Activated naive CD8-positive, alpha-beta T cell treated with anti-CD3 and anti-CD28 coated beads, Interleukin-2, amount 10 ng/mL, durations not matched to agents 7 days and 5 days (primary cell): ENCODE measurements at places on chromosomes 4 and X.

DNA sequence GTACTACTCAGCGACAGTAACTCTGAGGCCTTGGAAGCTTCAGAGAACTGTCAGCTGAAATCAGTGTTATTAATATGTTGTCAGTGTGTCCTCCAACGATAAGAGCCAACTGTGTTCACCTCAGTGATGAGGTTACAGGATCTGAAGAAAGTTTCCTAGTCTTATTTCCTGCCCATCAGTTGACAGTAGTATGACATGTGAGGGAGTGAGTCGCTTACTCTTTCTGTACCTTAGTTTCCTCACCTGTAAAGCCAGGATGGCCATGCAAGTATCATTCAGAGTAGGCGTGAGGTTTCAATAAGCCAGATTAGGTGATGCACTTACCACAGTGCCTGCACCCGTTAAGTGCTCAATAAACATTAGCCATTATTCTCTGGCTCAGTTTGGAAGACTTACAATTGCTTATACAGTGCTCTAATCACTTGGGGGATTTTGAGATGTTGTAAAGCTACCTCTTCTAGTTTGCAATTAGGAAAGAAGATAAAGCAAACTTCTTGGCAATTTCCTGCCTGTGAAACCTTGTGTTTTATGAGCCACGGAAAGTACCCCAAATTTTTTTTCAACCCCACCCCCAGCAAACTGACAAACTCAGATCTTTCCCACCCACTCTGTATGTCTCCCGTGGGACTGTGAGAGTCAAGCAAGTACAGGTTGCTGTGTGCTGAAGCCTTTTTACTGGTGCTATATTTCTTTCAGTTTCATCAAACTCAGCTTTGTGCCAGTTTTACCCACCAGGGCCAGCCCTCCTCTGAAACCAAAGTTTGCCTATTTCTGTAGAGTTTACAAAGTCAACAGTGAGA is 62.2 kb downstream of the ANXA3 start:
- DNase-seq = no peak
- peak overlapping the region; percentile 51 for H3K27ac ChIP-seq
- no peaks in the 10 kb centered on the region for H3K27me3 ChIP-seq
- H3K36me3 ChIP-seq = peaks cover under 1% of the 10 kb centered on the region
- H3K4me3 ChIP-seq = peak overlapping the region; percentile 22

- no peaks in the 10 kb centered on the region for H3K27me3 ChIP-seq
- H3K4me1 ChIP-seq = no peaks in the 10 kb centered on the region
- DNase-seq = no peak
- no peak overlapping the region for H3K27ac ChIP-seq
- no peak overlapping the region for H3K4me3 ChIP-seq
Observed at GRCh38 chrX:22389556-22390179, 117.0 kb downstream of the CBLL2 start.

DNA sequence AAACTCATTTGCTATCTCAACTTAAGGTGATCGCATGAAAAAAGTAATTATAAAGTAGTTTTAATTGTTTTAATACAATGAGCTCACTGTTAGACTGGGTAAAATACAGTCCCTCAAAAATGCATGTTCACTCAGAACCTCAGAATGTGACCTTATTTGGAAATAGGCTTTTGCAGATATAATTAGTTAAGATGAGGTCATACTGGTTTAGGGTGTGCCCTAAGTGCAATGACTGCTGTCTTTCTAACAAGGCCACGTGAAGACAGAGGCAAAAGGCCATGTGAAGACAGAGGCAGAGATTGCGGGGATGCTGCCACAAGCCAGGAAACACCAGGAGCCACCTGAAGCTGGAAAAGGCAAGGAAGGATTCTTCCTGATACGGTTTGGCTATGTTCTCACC is 262.1 kb downstream of the NKX6-1 start:
- H3K36me3 ChIP-seq = no peaks in the 10 kb centered on the region
- no peak overlapping the region for H3K27ac ChIP-seq
- H3K4me3 ChIP-seq = no peak overlapping the region
- H3K4me1 ChIP-seq = no peaks in the 10 kb centered on the region
- H3K27me3 ChIP-seq = peaks cover 2% of the 10 kb centered on the region
- DNase-seq = no peak

DNA sequence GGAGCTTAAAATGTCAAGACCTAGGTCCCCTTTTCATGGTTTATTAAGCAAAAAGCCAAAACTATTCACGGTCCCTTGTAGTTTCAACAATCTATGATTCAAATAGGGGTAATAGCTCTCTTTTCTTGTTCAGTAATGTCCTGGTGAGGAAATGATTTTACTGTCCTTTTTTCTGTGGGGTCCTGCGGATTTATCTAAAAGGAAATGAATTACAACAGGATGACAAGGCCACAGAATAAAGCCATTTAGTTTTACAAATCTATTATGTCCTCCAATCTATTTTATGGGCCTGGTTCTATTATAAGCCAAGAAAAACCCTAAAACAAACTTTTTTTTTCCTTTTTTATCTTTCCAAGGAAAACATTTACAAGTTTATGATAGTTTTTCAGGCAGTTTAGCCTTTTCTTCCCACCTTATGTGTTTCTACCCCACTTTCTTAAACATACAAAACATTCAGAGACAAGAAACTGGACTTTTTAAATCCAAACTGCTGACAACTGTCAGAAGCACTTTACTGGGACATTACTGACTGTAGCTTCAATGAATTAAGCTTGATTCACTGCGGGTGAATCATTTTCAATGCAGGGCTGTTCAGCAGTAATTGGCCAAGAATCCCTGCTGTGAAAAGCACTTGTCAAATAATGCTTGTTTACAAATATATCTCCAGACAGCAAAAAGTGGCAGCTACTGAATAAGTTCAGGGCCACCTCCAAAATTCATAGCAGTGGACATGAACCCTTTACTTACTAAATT is 4.3 kb downstream of the EPHA5 start:
- H3K4me3 ChIP-seq = no peak overlapping the region
- peaks cover 38% of the 10 kb centered on the region for H3K27me3 ChIP-seq
- peaks cover 2% of the 10 kb centered on the region for H3K4me1 ChIP-seq
- H3K36me3 ChIP-seq = peaks cover 3% of the 10 kb centered on the region
- DNase-seq = no peak

DNA sequence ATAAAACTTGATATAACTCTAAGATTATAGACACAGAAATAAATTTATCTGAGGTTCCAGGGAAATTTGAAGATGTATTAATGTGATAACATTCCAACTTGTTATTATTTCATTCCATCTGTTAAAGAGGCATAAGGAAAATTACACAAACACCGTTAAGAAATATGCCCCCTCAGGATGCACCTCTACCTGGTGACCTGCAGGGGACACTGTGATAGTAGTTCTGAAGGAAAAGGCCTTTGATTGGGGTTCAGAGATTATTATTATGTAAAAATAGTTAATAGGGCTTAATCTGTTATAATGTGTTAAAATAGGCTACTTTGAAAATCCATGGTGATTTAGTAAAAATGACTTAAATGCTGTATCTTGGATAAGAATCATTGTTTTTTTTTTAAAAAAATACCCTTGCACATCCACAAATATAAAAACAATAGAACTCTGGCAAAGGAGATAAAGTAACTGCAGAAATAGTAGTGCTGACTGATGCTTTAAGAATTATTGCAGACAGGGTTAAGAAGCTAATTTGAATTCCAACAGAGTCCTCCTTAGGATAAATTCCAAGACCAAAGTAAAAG is 6.1 kb upstream of the ABRAXAS1 start:
- no peak for DNase-seq
- no peak overlapping the region for H3K27ac ChIP-seq
- peaks cover 2% of the 10 kb centered on the region for H3K27me3 ChIP-seq
- peaks cover 4% of the 10 kb centered on the region for H3K4me1 ChIP-seq
- no peaks in the 10 kb centered on the region for H3K36me3 ChIP-seq
- H3K4me3 ChIP-seq = no peak overlapping the region

DNA sequence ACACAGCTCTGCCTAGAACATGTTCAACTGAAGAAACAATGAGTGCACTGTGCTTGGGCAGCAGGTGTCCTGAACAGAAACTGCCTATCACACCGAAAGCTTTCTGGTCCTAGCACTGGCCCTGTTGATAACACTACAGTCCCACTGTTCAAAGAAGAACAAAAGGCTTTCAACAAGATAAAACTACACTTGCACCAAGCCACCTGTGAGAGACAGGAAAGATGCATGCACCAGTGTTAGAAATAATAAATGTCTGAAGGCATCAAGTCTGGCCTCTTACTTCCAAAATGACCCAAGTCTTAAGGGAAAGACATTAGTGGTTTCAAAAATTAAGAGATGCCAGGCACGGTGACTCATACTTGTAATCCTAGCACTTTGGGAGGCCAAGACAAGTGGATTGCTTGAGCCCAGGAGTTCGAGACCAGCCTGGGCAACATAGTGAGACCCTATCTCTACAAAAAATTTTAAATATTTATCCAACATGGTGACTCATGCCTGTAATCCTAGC is 68.7 kb downstream of the APBB2 start:
- no peaks in the 10 kb centered on the region for H3K4me1 ChIP-seq
- H3K4me3 ChIP-seq = no peak overlapping the region
- DNase-seq = no peak
- H3K27me3 ChIP-seq = peaks cover 3% of the 10 kb centered on the region

DNA sequence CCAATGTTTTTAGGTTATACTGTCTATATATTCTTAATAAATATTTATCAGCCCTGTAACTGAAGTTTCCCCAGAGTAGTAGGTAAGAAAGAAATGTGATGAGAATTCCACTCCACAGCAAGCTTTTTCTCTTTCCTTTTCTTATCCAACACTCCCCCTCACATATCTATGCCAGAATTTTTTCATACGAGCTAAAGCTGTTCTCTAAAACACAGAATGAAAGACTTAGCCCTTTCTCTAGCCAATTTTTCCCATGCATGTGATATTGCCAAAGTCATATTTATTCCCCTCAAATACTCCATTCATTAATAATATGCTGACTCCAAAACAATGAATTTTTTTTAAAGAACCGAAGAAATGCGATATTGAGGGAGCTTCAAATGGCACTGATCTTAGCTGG is 32.3 kb downstream of the VEGFC start:
- no peak overlapping the region for H3K4me3 ChIP-seq
- no peaks in the 10 kb centered on the region for H3K4me1 ChIP-seq
- no peak overlapping the region for H3K27ac ChIP-seq
- no peak for DNase-seq
- no peaks in the 10 kb centered on the region for H3K36me3 ChIP-seq

DNA sequence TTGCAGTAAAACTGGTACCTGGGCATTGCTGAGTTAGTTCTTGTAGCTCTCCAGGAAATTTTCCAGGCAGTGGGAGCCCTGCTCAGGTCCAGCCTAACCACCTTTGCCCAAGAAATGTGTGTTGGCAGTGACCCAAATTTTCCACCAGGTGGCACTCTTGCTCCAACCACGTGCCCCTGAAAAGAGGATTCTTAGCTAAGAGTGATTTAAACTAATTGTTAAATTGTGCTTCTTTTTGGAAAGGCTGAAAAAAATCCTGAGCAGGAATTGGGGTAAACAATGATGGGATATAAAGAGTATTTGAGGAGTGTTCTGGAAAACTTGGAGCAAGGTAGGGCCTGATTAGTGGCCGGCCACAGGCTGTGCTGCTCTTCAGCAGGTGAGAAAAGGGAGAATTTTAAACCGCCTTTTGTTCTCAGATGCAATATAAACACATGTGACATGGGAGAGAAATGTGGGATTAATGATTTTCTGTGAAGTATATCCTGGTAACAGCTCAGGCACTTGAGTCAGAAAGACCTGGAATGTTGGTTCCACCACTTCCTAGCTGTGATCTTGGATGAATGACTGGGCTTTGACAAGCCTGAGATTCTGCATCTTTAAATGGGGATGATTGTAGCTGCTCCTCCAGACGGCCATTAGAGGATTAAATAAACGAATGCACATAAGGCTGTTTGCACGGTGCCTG is 219.6 kb downstream of the PTTG2 start:
- DNase-seq = peak; percentile 70
- no peak overlapping the region for H3K27ac ChIP-seq
- peaks cover 3% of the 10 kb centered on the region for H3K36me3 ChIP-seq

- no peak overlapping the region for H3K4me3 ChIP-seq
- no peak for DNase-seq
- H3K27me3 ChIP-seq = no peaks in the 10 kb centered on the region
- H3K27ac ChIP-seq = no peak overlapping the region
- no peaks in the 10 kb centered on the region for H3K36me3 ChIP-seq
- H3K4me1 ChIP-seq = no peaks in the 10 kb centered on the region
Observed at GRCh38 chr4:27327421-27328181, 467.0 kb downstream of the STIM2 start.

DNA sequence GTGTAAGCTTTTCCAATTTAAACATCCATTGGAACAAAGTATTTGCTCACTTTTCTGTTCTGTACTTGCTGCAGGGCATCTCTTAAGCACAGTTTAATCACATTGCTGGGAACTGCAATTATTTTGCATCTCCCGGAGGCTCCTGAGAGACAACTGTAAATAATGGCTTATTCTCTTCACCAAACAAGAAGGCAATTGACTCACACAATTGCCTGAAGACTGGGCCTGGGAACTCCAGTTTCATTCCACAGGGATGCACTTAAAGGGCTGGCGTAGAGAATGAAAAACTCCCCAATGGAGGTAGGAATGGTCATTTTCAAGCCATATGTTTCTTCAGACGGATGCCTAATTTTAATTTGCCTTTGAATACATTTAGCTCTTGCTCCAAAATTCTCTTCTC is 29.5 kb downstream of the TFDP3 start:
- no peaks in the 10 kb centered on the region for H3K4me1 ChIP-seq
- H3K36me3 ChIP-seq = no peaks in the 10 kb centered on the region
- H3K27me3 ChIP-seq = no peaks in the 10 kb centered on the region

- H3K27me3 ChIP-seq = no peaks in the 10 kb centered on the region
- H3K4me3 ChIP-seq = no peak overlapping the region
- no peaks in the 10 kb centered on the region for H3K4me1 ChIP-seq
- no peak for DNase-seq
- H3K36me3 ChIP-seq = no peaks in the 10 kb centered on the region
Observed at GRCh38 chrX:105781804-105782203, 40.5 kb upstream of the NRK start.

DNA sequence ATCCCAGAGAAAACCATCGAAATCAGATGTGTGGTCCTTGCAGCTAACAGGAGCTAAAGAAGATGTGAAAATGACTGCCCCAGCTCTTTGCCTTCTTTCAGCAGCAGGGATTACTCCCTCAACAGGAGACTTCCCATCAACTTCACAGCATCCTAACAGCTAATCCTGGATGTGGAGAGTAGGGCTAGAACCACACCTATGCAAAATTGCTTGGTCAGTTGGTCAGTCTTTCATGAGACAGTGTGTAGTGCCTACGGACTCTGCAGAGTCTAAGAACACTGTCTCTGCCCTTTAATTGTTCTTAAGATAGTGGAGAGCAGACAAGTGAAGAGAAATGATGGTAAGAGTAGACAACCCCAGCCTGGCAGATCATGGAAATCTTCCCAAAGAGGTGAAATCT is 133.5 kb downstream of the COL4A6 start:
- no peak overlapping the region for H3K4me3 ChIP-seq
- peaks cover 2% of the 10 kb centered on the region for H3K27me3 ChIP-seq
- H3K36me3 ChIP-seq = no peaks in the 10 kb centered on the region
- H3K27ac ChIP-seq = no peak overlapping the region
- no peak for DNase-seq

DNA sequence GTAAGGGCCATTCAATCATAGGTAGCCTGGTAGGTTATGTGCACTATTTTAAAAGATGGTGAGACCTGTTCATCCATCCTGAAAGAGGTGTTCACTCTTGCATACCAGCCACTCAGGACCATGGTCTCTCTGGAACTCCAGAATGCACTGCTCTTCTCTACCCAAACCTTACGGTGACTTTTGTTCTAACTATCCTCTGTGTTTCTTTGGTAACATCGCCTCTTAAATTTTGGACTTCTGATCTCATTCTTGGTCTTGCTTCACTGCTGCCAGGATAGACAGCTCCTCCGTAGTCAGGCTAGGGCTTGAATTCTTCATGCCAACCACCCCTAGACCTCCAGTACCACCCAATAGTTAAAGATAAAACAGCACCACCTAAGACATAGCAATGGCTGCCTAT is 346.3 kb upstream of the GALNT7 start:
- H3K27me3 ChIP-seq = peaks cover 2% of the 10 kb centered on the region
- no peaks in the 10 kb centered on the region for H3K4me1 ChIP-seq
- H3K27ac ChIP-seq = no peak overlapping the region
